Inflammatory macrophage treated with lipopolysaccharide for 4 hours (primary cell): ENCODE measurements at places on chromosomes 7 and 10.

DNA sequence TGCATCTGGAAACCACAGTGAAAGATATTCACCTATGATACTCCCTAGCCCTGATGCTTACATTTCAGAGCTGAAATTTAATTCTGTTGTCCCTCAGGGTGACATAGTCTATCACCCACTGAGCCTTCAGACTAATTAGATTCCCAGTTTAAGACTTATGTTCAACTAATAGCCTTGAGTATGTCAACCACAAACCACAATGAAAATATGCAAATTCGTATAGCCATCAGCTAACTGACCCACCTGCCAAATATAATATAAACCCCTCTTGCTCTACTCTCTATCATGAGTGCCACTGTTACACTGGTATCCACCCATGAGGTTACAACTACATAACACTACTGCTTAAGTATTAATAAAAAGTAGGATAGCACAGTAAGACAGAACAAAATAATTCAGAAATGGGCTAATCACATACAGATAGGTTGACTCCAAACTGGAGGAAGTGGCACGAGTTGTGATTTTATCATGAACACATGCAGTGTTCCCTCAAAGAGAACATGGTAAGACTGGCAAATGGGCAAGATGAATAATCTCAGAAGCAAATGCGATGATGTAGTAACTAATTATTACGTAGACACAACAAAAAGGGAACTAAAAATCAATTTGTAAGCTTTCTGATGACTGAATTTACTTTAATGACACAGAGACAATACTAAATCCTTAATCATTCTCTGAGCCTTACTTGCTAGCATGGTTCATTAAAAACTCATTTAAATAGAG lies 290.6 kb downstream of the PARD3 start:
- DNase-seq, result no peak

- no peak for DNase-seq
Observed at GRCh38 chr7:119720541-119720940, 552.4 kb upstream of the KCND2 start.

GRCh38 chr7:94449151-94449725 lies 54.5 kb downstream of the COL1A2 start:
- DNase-seq, result peak; percentile 33

GRCh38 chr7:26187380-26188205 lies 13.0 kb downstream of the HNRNPA2B1 start:
- no peak for DNase-seq

GRCh38 chr10:62175251-62175650 lies 93.4 kb downstream of the RTKN2 start:
- DNase-seq, result peak; percentile 53

- DNase-seq, result peak; percentile 68
Observed at GRCh38 chr7:155344618-155345433, 47.1 kb downstream of the INSIG1 start.

DNA sequence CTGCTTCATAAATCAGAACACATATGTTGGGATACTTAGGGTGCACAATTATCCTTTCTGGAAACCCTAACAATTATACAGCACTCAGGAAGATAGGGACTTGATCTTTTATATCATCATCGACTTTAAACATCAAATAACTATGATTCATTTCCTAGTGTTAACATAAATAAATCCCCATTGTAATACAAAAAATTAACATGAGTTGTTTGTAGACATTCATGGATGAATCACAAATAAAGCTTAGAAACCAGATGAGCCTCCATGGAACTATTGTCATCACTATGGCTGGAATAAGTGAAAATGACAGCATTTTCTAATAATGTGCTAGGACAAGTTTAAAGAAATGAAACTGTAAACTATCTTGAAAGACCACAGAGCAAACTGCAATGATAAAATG lies 821.7 kb downstream of the GATA3 start:
- DNase-seq, result no peak

GRCh38 chr10:47452495-47453140 lies 31.3 kb downstream of the ANXA8 start:
- DNase-seq, result no peak

DNA sequence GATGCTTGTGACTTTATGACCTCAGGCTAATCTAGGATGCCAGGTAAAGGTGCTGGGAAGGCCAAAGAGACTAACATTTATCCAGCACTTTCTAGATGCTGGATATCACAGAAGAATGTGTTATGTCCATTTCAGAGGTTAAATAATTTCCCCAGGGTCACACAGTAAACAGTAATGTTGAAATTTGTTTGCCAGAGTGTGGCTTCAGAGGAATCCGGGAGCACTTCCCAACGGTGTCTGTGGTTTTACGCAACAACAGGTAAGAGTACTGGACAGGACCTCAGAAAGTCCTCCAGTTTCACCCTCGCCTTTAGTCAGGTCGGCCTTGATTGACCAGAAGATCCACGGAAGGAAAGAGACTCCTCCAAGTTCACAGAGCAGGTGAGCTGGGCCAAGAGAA lies 1.7 kb downstream of the SHTN1 start:
- DNase-seq, result no peak

- DNase-seq, result no peak
Observed at GRCh38 chr10:110499796-110500514, 2.2 kb downstream of the DUSP5 start.

- DNase-seq, result no peak
Observed at GRCh38 chr7:91949221-91950009, 8.8 kb downstream of the AKAP9 start.

GRCh38 chr7:50664461-50664922 lies 99.3 kb upstream of the DDC start:
- DNase-seq, result no peak

DNA sequence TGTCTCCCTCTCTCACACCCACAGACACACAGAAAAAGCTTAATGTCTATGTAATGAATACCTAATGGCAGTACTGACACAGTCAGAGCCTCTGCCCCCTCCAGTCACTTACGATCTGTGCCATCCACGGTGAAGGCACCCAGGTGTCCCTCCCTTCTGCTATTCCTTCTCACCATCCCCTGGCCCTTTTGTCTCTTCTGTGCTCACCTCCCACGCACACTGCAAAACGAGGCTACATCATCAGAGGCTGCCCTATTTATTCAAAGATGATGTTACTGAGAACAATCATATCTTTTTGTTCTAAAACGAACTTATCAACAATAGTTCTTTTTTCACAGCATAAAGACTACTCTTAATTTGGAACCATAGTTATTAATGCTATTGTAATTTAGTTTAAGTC lies 246.9 kb upstream of the MKLN1 start:
- no peak for DNase-seq

GRCh38 chr7:135690566-135690965 lies 28.3 kb downstream of the STMP1 start:
- no peak for DNase-seq

GRCh38 chr7:157411580-157411979 lies 74.8 kb downstream of the DNAJB6 start:
- no peak for DNase-seq

DNA sequence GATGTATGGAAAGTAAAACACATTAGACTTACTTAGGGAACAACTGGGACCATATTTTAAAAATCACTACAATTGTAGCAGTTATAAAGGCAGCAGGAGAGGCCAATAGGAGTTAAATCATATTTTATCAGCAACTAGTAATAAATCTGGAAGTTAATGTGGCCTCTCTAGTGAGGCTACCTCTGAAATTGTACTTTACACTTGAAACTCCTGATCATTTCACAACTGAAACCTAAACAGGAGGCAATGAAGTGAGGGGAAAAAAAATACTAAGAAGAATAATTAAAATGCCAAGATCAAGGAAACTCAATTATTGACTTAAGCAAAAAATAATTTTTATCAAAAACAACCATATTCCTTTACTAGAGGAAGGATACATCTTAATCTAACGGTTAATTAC lies 265.6 kb upstream of the HGF start:
- no peak for DNase-seq

DNA sequence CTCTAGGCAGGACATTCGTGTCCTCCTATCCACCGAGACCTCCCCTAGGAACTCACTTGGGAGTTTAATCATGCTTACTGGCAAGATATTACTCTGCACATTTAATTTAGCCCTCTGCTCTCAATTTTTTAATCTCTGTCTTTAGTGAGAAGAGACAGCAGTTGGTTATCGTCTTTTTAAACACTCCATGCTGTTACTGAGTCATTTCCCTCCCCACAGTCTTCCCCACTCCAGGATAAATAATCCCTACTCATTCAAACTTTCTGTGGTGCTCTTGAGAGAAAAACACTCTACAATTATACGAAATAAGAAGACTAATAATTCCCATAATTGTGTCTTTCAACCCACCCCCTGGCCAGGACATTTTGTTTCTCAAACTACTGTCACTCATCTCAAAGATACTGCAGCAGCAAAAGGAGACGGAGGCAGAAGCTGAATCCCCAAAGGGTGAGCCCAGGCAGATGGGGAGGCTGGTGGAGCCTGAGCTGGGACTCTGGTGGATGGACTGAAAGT lies 84.2 kb downstream of the ANK3 start:
- DNase-seq, result no peak

DNA sequence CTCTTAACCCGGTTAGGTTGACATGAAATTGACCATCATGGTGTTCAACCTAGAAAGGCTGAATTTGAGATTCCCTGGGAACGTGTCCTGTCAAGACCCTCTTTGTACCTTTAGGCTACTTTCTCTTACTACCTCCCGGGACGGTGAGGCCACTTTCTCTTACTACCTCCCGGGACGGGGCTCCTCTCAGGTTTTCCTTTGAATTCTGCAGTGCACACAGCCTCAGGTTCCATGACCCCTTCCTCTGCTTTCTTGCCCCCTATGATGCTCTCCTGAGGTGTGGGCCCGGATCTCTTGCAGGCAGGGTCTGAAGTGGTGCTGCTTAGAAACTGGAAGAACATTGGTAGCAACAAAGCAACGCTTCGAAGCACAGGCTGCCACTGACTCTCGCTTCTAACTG lies 155.3 kb downstream of the CAMK1D start:
- no peak for DNase-seq

GRCh38 chr7:120949393-120949911 lies 1.1 kb upstream of the ING3 start:
- DNase-seq, result no peak

DNA sequence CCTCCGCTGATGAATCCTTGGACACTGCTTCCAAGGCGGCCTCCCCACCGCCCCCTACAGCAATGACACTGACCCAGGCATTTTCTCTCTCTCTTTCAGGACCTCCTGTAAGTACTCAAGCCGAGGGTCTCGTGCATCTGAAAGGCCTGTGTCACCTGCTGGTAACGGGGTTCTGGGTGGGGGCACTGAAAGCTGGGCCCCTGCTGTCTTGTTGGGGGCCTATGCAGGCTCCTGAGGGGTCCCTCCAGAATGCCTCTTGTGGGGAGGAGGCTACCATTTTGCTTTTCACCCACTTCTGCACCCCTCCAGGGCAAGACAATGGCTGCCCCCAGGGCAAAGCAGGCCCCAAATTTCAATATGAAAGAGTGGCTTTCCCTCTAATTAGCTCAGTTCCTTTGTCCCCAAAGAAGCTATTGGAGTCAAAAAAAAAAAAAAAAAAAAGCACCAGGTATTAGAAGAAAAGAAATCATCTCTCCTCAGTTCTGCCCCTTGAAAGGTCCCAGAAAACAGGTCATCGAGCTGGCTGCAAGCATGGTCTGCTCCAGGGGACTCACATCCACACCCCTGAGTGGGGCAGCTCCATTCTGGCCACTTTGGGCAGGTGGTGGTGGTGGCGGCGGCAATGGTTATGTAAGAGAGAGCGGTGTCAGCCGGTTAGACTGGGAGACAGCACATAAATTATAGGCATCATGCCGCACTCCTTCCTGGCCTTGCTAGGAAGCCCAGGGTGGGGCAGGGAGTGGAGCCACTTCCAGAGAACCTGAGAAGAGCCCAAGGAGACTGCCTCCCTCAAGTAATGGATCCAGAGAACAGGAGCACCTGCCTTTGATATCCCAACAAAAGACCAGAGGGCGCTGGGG lies 66.2 kb downstream of the COL13A1 start:
- DNase-seq, result no peak

- DNase-seq, result peak; percentile 40
Observed at GRCh38 chr7:50305583-50306493, 1.3 kb downstream of the IKZF1 start.

DNA sequence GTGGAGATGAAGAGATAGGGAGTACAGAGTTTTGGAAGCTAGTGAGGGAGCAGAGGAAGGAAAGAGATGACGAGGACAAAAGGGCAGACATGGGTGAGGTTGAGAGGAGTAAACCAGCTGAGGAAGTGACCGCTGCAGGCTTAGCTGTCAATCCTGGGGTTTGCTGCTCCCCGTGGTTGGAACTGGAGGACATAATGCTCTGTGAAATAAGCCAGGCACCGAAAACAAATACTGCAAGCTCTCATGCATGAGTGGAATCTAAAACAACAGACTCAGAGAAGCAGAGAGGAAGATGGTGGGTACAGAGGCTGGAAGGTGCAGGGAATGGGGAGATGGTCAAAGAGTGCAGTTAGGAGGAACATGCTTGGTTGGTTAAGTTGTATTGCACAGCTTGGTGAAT lies 482.2 kb upstream of the C7orf33 start:
- no peak for DNase-seq

DNA sequence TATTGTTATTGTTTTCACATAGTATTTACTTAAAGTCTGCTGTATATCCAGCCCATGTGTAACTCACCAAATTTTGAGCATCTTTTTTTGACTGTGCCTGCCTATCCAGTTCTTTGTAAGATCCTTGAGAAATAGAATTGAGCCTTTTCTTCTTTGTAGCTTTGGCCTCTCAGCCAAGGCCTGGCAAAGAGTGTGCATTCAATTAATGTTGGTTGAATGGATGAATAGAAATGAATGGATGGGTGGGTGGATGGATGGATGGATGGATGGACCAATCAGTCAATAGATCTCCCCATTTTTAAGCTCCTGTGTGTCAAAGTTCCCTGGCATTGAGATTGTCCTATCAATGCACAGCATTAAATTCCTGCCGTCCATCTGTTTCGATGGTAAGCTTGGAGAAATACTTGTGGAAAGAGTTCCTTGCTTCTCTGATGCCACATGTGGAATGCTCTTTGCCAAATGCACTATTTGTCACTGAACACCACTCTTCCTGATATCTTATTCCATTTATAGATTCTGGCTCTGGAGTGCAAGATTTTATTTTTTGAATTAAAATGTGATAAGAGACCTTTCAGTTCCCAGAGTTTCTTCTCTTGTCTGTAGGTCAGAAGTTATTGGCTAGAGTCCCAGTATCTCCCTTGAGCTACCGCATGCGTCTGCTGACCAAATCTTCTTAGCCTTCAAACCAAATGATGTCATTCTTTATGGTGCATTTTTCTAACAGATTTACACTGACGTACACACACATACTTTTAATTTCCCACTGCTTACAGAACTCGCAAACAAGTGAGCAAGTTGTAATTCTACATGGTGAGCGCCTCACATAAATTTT lies 20.7 kb upstream of the ADRB1 start:
- DNase-seq, result no peak

DNA sequence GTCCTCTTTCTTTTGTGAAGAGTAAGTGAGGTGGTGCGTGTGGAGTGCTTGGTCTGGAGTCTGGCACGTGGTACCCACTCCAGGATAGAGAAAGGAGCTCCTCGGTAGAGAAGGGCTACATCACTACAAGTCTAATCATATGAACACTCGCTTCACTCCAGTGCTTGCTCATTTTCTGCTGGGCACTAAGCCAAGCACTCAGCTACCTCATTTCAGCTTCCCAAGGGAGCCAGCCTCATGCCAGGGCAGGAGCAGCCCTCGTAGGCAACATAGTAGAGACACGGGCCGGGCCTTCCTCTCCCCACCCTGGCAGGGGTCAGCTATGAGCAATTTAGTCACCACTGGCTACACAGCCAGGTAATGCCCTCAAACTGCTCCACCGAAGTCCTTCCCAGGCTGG lies 11.4 kb upstream of the HSPA12A start:
- DNase-seq, result no peak

- DNase-seq, result no peak
Observed at GRCh38 chr7:18228686-18229085, 201.0 kb upstream of the PRPS1L1 start.

- no peak for DNase-seq
Observed at GRCh38 chr10:8060010-8060703, 5.7 kb downstream of the GATA3 start.

- no peak for DNase-seq
Observed at GRCh38 chr7:3244241-3244814, 56.7 kb upstream of the SDK1 start.
